ENCODE measurements at places on chromosomes 5 and 9.

DNA sequence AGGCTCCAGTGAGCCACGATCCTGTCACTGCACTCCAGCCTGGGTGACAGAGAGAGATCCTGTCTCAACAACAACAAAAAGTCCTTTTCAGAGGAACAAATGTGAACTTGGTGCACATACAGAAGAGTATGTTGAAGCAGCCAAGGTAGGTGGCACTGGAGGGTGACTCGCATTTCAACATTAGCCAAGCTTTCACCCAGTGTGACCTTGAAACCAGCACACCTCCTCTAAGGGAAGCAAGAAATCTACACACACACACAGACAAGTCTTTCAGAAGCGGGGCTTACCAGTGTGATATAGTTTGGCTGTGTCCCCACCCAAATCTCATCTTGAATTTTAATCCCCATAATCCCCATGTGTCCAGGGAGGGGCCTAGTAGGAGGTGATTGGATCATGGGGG is 225.2 kb downstream of the SEMA5A start:
- DNase-seq: no peak

DNA sequence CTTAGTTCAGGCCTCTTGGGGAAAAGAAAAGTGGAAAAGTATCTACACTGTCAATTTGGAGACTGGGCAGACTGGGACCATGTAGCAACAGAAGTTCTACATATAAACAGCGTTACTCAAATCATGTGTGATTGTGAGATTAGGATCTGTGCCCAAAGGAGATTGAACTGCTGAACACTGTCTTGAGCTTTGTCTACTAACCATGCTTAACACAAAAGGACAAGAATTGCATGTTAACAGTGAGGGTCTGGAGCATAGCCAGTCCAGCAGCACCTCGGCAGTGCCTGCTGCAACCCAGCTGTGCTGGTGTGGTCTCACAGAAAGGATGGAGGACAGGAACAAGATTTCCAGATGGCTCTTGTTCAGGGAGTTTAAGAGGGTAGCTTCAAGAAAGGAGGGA is 5.7 kb downstream of the PAM start:
- DNase-seq: no peak

GRCh38 chr5:54317511-54318260 is 7.3 kb upstream of the ARL15 start:
- DNase-seq: peak; percentile 39

- DNase-seq: peak; percentile 60
These were observed 119.3 kb downstream of the NR2F1-AS1 start for GRCh38 chr5:93461756-93462155.

- DNase-seq: no peak
These were observed 32.3 kb upstream of the FAM81B start for GRCh38 chr5:95358848-95359247.

- DNase-seq: no peak
These were observed 9.7 kb upstream of the SUSD3 start for GRCh38 chr9:93048566-93049448.

GRCh38 chr9:125579030-125579932 is 127.7 kb downstream of the MAPKAP1 start:
- DNase-seq: no peak

- peak; percentile 48 for DNase-seq
These were observed 671 bp downstream of the LRRC26 start for GRCh38 chr9:137168904-137169856.

DNA sequence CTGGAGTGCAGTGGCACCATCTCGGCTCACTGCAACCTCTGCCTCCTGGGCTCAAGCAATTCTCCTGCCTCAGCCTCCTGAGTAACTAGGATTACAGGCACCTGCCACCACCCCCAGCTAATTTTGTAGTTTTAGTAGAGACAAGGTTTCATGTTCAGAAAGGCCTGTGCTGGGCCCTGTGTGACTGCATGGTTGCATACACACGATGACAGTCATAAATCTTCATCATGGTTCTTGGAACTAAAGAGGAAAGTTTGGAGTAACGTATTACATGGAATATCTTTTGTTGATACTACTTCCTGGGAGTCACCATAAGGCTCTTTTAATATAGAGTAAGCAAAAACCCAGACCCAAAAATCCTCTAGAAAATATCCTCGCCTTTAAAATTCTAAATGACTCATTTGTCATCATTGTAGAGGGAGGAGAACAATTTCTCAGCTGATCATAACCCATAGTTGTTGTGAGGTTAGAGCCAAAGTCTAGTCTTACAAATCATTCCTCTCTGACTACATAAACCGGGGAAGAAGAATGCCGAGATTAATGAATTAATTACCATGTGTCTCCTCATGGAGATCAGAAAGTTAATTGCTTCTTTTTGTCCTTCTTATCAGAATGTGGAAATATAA is 47.0 kb downstream of the KLF9 start:
- no peak for DNase-seq

DNA sequence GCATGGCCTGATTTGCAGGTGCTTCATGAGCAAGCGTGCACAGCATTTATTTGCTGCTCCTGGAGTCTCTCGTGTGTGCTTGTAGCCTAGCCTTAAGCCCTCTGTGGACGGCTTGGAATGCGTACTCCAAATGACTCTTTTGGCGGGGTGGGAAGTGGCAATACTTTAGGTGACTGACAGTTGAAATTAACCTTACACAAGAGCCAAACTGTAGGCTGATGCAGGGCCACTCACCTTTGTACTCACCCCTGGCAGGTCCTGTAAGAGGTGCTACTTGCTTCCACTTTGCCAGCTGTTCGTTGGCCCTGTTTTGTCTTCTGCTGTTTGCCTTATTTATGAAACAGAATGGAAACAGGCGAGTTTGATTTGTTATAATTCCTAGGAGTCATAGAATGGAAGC is 22.9 kb downstream of the TENT4A start:
- no peak for DNase-seq

- peak; percentile 96 for DNase-seq
These were observed 457.9 kb upstream of the PTGER4 start for GRCh38 chr5:40221796-40222195.

DNA sequence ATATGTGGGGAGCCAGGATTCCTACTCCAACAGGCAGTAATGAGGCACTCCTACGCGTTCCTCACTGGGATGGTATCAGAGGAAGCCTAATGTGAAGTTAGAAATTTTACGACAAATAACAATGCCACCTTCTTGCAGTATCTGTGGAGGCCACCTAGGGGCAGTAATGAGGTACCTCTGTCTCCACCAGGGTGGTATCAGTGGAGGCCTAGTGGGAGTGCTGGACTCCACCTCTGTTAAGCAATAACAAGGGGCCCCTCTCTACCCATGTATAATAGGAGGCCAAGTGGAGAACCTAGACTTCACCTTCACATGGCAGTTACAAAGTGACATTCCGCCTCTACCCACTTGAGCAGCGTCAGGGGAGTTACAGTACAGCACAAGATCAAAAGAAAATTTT is 147.9 kb downstream of the PLPPR1 start:
- DNase-seq: peak; percentile 6

DNA sequence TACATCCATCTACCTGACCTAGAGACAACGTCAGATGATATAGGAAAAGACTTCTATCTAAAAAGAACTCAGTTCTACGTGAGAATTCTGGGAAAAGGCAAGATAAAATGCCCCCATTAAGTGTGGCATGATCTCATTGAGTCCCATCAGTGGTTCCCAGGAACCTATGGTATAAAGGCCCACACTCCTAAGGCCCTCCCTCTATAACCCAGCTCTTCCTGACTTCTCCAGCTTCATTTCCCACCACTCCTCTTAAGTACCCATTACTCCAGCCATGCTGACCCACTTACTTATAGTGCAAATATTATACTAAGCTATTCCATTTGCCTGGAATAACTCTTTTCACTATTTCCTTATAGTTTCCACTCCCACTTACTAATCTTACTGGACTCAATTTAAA is 95.4 kb upstream of the NR5A1 start:
- no peak for DNase-seq

- no peak for DNase-seq
These were observed 29.8 kb downstream of the PROP1 start for GRCh38 chr5:177966009-177966838.

DNA sequence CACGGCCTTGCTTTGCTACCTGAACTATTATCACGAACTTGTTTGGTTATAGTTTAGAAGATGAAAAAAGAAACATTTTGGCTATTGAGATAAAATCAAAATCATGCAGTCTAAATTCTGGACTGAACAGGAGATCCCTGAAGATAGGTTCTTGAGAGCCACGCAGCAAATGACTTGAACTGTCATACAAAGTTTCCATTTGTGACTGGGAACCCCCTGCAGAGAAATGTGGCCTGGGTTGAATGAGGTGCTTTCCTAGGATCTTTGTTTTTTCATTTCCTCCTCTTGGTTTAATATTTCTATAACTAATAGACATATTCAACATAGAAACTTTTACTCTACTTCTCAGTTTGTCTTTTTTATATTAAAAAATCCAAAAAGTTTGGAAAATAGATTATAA is 184.7 kb upstream of the TRPM3 start:
- DNase-seq: no peak

GRCh38 chr5:171774418-171774817 is 11.2 kb upstream of the SMIM23 start:
- no peak for DNase-seq

- DNase-seq: no peak
These were observed 61.3 kb downstream of the ENC1 start for GRCh38 chr5:74579215-74579614.

DNA sequence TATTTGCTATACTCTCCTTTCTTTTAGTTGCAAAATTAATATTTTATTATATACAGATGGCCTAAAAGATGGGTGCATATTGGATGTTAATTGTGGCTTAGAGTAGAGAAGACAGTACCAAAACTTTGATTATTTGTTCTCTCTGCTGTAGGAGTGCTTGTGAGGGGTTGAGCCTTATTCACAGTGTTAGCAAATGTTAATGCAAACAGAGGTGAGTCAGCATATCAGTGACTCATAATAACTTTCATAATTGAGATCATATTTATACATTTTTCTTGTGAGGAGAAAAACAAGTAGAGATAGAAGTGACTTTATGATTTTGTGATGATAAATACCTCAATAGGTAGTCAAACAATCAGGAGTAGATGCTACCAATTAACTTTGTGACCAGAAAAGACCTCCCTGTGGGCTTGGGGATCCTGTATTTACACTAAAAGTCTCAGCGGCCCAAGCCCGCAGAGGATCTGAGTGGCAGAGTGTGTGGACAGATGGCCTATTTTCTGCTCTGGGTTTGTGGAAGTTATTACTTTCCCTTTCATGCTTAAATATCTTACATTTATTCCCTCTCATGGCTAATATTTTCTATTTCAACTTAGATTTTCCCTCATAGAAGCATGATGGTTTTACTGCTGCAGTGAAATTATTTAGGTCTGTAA is 226.5 kb downstream of the TAF11L14 start:
- DNase-seq: no peak

DNA sequence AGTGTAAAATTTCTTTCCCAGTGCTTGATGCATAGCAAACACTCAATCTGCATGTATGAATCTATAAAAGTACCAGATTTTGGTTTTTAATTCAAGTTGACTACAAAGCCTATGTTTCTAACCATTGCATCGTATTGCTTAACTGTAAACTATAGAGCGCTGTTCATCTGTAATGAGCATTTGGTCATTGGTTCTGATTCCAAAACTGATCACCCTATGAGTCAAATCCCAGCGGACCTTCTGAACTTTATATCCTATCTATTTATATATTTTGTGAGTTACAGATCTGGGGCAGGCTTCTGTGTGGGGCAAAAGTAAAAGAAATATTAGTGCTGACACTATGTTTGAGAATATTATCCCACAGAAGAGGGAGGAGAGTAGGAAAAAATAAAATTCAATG is 305.7 kb upstream of the TNC start:
- no peak for DNase-seq

DNA sequence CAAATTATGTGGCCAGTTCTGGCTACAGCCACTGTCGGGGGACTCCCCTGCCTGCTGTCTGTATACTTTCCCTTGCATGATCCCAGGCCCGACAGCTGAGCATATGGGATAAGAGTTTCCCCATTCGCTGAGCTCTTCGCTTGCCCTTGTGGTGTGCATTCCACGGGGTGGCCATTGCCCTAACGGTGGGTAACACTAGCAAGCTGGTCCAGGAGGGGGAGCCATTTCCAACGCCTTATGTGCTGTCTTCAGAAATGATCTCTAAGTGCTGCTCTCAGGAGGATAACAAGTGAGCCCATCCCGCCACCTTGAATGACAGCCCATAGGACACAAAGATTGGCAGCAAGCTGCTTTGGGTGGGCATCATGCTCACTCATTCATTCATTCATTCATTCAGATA is 190.9 kb downstream of the FSTL4 start:
- DNase-seq: peak; percentile 18

DNA sequence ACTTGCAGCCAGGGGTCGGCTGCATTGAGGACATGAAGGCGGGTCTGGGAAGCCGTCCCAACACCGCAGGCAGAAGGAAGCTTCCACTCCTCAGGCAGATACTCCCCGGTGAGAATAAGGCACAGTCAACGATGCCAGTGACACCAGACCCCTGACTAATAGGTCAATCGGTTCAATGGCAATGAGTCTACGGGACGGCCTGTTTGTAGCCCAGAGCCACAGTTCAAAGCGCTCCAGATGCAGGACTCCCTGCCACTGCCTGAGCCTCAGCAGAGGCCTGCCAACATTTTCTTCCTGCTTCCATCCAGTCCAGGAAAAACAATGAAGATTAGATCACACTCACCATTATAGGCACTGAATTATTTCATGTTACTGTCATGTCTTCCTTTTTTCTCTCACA is 84.5 kb upstream of the SIMC1 start:
- no peak for DNase-seq

DNA sequence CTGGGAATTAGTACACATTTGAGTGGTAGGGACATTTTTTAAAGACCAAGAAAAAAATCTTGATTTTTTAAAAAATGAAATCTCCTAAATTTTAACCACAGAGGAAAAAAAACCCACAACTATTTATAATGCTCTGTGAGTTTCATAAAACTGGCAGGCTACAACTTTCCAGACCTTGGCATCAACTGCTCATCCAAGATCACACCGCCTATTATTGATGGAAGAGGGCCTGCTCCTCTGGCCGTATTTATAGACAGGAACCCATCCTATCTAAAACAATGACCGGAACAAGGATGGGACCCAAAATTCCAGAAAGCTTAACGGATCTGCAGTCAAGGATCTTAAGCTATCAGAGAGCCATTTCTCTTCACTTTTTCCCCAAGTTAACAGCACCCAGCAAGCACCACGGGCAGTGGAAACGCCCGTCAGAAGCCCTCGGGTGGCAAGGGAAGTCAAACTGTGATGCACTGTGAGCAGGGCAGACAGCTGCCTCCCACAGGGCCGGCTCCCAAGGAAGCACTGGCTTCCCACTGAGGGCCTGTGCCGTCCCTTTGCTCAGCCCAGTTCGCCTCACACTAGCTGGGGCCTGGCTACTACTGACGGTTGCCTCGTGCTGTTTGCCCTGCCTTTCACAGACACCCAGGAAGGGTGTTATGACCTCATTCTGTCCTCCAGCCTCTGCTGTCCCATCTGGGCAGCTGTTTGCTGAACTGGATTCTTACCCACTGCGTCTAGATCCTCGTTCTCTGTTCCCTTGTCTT is 62.8 kb downstream of the CDC14B start:
- DNase-seq: no peak

DNA sequence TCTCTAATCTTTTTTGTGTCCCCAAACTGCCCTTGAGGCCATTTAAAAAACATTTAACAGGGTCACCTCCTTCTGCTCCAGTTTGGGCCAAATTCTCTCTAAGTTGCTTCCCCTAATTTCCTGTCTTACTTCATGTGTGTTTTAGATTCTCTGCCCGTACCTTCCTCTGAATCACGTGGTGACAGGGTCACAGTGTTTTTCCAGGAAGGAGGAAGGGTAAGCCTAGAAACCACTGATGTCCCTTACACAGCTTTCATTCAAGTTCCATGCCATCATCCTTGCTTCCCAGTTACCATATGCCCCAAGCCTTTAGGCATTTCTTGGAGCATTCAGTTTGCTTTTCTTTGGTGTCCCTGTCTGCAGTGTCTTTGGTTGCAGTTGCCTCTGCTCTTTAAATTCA is 42.4 kb upstream of the MACIR start:
- DNase-seq: peak; percentile 21
